ENCODE measurements at places on chromosomes 5 and 9.
A peak's percentile ranks its signal among the peaks of the same experiment; 100 is the strongest.

GRCh38 chr5:74237571-74238145 lies 402.9 kb downstream of the ENC1 start:
- no peak for DNase-seq

DNA sequence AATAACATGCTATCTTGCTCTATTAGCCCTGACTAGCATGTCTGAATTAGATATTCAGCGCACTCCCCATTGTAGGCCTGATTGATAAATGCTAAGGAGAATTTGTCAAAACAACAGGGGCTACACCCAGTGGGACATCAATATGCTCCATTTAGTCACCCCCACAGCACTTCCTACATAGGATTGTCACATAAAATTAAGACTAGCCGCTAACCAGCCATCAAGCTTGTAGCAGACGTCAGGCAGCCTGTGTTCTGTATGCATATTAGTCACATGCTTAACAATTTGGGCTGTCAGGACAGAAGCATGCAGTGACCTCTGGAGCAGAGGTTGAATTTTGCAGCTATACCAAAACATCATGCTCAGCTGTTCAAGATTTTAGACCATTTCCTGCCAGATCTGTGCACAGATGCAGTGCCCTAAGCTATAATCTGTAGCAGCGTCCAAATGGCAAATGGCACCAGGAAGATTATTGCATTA lies 197.4 kb upstream of the ISL1 start:
- no peak for DNase-seq

DNA sequence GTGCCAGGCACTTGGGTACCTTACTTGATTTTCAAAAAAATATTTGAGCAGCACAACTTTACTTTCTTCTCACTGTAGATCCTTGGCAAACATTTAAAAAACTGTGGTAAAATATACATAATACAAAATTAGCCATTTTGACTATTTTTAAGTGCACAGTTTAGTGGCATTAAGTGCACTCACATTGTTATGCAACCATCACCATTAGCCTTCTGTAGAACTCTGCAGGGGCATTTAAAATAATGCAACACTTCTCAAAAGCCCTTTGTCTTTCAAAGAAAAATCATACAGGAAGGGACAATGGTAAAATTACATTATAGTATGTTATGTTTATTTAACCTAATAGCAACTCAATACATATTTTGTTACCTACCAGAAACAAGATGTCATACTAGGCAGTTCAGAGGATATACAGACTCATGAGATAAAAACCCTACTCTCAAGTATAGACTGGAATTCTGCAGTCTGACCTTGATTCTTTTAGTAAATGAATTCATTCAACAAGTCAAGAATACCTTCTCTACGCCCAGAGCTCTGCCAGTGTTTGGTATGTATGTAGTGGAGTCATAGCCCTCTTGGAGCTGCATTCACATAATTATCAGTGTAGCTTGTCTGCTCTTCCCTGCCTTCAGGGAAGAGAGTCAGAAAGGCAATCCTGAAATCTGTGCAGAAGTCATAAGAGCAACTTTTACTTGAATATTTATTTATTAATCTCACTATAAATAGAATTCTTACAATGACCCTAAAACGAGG lies 74.0 kb upstream of the ARRDC3 start:
- DNase-seq: no peak

GRCh38 chr5:10797261-10797660 lies 36.2 kb upstream of the DAP start:
- peak; percentile 59 for DNase-seq

DNA sequence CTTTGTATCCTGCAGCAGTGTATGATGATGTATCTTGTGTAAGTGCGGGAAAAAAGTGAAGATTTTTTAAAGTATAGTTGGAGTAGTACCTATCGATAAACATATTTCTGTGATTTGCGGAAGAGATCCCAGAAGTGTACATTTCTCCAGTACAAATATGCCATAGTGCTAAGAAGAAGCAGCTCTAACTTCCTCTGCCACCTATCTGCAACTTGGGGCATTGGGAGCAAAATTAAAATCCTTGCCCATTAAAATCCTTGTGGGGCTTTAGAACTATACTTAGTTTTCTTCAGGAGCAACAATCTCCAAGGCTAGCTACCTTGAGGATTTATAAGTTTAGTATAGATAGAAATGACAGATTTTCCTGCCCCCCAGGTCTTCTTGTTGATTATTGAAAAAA lies 123.7 kb downstream of the VCAN start:
- DNase-seq: no peak

- DNase-seq: peak; percentile 39
These were observed 157.7 kb upstream of the SLC24A2 start for GRCh38 chr9:19946441-19947109.

- DNase-seq: peak; percentile 55
These were observed 31.8 kb upstream of the CKS2 start for GRCh38 chr9:89278997-89279739.

DNA sequence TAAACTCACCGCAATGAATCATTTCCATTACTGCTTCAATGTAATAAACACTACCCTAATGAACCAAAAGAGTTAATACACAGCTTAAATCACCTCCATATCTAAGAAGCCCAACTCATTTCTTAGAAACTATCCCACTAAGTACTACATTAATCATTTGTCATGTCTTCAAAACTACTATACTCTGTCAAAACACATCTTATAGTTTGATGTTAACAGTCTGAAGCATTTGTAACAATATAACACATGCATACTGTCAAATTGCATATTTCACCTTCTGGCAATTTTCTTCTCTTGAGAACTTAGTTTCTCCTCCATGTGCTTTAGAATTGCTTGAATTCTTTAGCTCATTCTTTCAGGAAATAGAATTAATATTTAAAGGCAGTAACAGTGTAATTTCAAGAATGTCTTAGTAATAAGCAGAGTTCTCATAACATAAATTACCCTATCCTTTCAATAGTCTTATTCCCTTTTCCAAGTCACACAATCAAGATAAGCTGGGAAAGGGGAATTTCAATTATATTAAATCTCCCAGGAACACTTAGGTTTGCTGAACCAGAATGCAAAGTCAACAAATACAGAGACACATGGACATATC lies 199.7 kb downstream of the ATPSCKMT start:
- peak; percentile 47 for DNase-seq

DNA sequence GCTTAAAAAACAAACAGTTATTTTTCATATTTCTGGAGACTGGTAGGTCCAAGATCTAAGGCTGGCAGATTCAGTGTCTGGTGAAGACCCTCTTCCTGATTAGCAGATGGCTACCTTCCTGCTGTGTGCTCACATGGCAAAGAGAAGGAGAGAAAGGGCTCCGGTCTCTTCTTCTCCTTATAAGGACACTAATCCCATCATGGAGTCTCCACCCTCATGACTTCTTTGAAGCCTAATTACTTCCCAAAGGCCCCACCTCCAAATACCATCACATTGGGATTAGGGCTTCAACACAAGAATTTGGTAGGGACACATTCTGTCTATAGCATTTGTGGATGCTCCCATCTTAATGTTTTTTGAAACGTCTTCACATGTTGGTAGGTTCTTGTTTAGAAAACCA lies 391.1 kb downstream of the TMEM161B start:
- DNase-seq: no peak

DNA sequence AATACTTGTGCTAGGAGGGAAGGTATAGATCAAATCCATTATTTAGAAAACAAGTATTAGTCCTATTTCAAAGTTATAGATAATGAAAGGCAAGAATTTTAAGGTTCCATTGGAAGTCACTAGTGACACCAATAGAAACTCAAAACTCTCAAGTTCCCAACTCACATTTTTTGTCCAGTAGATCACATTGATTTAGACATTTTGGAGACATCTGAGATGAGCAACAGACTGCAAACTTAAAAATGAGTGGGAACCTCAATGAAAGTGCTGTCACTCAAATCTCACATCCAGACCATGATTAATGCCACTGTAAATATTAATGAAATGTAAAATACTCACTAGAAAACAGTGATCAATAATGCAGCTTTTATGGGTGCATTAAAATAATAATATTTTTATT lies 405.0 kb downstream of the ENC1 start:
- DNase-seq: peak; percentile 62
